ENCODE measurements at places on chromosomes 1 and 21.

- DNase-seq: no peak
Measured at GRCh38 chr21:15023776-15024175, 41.0 kb downstream of the NRIP1 start.

- peak; percentile 58 for DNase-seq
Measured at GRCh38 chr1:196063294-196063693, 544.9 kb downstream of the KCNT2 start.

DNA sequence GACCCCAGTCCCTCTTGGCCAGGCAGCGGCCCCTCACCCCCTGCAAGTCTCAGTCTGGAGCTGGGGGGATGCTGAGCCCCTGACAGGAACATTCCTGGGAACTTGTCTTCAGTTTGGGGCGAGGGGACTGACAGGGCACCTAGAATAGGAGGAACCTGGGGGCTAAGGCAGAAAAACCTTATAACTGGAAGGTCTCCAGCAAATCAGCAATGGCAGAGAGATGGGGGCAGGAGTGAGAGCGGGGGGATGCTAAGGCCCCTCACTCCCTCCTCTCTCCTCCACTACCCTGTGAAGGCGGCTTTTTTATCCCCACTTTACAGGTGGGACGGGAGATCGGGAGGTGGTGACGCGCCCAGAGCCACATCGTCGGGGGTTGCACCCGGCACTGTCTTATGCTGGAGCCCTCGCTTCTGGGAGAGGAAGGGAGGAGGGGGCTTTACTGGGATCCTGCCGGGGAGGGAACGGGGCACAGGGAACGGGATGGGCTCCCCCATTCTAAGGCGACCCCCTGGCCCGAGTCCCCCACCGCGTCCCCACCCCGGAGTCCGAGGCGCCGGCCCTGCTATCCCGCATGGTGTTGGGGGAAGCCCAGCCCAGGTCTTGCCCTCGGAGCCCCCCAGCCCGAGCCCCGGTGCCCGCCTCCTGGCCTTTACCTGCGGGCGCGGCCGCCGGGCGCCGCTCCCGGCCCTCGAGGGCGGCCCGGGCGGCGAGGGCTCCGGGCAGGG is 456 bp downstream of the COL8A2 start:
- DNase-seq: no peak

- no peak for DNase-seq
Measured at GRCh38 chr1:223052931-223053330, 90.1 kb downstream of the TLR5 start.

- DNase-seq: peak; percentile 50
Measured at GRCh38 chr1:165397944-165398343, 41.4 kb upstream of the LMX1A start.

- DNase-seq: no peak
Measured at GRCh38 chr1:25550683-25551310, 7.4 kb downstream of the LDLRAP1 start.

- DNase-seq: no peak
Measured at GRCh38 chr1:224980181-224980580, 50.7 kb downstream of the DNAH14 start.

GRCh38 chr1:7508052-7508933 is 262.8 kb upstream of the VAMP3 start:
- DNase-seq: no peak

DNA sequence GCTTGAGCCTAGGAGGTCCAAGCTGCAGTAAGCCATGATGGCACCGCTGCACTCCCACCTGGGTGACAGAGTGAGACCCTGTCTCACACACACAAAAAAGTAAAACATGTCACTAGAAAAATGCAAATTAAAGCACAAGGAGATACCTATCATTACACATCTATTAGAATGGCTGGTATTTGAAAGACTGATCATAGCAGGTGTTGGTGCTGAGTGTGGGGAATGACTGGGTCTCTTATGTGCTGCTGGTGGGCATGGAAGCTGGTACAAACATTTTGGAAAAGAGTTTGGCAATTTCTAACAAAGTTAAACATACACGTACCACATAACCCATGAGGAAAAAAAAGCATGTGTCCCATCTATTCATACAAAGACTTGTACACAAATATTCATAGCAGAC is 142.1 kb upstream of the ZBTB40 start:
- no peak for DNase-seq

- DNase-seq: no peak
Measured at GRCh38 chr21:42460391-42461184, 35.4 kb downstream of the RSPH1 start.

DNA sequence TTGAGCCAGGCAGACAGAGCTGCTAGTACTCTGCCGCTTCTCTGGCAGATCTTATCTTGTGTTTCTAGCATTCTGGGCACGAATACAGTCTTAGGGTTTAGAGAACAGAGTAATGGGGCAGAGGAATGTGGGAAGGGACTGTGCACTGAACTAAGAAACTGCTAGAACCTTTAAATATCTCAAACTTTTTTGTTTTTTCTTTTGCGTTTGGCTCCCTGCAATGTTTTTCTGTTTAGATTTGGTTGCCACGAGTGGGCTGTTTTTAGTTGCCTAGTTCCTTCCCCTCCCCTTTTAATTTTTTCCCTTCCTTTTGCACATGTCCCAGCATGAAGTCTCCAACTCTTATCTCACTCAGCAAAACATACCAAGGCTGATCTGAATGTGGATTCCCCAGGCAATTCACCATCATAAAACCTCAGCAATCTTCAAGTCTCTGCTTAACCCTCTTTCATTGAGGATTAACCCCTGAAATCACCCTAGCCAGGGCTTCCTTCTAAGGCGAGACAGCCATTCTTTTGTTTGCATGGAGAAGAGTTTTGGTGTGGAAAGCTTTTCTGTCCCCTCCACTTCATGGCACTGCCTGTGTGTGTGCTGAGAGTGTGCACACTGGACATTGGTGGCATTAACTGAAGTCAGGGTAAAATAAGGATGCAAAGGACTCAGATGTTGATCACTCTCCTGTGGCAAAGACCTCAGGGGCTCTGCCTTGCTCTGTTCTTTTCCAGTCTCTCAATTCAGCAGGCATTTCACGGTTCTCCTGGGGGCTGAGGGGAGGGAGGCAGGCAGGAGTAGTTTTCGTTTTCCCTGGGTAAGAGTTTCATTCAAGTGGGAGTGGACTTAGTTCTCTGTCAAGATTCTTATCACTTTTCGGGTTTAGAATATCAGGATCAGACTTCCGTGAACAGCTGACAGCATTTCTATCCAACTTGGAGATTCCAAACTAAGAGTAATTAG is 2.8 kb upstream of the ATF3 start:
- DNase-seq: no peak

GRCh38 chr1:108643492-108644335 is 17.2 kb downstream of the HENMT1 start:
- peak; percentile 30 for DNase-seq

DNA sequence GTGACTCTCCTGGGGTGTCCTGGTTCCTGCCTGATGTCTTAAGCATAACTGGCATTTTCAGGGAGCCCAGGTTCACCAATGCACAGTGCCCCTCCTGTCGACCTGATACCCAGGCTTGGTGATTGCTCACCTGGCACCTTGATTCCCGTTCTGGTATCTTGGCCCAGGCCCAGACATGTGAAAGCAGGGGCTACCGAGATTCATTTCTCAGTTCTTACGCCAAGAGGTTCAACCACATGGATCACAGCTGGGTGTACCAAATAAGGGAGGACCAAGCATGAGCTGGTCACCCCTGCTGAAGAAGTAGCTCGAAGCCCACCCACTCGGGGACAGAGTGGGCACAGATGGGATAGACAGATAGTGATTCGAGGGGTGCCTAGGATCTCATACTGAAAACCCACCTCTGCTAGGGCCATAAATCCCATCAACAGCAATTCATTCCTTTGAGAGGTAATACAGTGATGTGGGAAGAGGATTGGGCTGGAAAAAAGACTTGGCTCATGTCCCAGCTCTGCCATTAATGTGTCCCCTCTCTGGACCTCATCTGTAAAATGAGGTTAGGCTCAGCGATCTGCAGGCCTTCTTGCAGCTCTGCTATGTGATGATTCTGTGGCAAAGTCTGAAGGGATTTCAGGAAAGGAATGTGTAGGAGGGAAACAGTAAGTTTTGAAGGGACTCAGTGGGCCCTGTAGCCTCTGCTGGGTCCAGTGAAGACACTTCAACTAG is 2.7 kb downstream of the EPHX1 start:
- no peak for DNase-seq

DNA sequence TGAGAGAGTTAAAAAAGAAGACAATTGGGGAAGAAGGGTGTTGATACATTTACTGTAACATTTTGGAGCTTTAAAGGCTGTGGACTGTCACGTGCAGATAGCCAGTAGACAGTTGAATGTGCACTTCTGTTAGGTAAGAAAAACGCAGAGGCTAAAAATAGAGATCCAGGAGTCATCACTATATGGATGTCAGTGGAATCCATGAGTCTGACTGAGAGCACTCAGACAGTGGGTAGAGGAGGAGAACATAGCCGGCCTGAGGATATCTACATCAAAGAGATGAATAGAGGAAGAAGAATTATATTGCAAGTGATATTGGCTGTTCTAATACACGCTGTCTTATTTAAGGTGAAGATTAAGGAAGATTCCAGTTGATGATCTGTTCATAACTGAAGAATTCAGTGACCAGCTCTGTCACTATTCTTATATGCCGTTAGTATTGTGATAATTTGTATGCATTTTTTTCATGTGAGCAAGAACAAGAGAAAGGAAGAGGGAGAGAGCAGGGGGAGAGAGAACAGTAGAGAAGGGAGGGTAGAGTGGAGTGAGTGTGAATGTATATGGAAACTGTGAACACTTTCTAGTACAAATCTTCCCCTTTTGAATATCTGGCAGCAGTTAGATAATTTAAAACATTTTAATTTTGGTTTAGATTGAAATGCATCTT is 344.8 kb downstream of the CHRM3 start:
- no peak for DNase-seq

GRCh38 chr1:237851210-237851845 is 39.4 kb downstream of the ZP4 start:
- DNase-seq: peak; percentile 76

DNA sequence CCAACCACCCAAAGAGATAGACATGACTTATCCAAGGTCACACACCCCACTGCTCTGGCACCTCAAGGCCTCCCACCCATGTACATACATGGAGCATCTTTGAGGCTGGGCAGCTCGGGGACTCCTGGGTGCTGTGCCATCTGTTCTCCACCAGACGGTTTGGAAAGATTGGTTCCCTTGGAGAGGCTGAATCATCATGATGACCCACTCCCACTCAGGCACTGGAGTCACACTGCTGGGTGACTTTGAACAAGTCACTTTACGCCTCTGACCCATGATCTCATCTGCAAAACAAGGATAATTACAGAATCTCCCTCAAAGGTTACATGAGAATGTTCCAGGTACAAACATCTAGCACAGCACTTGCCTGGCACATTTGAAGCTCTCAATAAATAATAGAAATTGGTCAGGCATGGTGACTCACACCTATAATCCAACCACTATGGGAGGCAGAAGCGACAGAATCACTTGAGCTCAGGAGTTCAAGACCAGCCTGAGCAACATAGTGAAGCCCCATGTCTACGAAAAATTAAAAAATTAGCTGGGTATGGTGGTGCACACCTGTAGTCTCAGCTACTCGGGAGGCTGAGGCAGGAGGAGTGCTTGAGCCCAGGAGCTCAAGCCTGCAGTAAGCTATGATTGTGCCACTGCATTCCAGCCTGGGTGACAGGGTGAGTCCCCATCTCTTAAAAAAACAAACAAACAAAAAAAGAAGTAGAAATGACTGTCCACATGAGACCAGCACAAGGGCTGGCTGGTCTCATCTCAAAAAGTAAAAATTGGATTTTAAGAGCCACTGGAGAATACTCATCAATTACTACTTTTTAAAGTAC is 74.9 kb downstream of the RRAGC start:
- no peak for DNase-seq

GRCh38 chr1:220775240-220775853 is 11.4 kb upstream of the MTARC1 start:
- DNase-seq: peak; percentile 71

DNA sequence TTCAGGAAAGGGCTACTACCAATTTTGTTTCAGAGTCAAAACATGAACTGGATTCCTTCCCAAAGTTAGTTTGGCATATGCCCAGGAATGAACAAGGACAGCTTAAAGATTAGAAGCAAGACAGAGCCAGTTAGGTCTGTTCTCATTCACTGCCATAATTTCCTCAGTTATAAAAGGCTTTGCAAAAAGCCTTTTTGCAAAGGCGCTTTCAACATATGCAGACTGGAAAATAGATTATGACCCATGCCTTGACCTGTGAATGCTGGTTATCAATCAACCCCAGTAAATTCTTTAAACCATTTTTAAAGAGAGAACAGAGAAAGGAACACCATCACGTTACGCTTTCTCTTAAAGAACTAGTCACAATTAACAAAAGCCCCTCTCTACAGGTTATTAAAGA is 1.7 kb upstream of the FRRS1 start:
- no peak for DNase-seq

- peak; percentile 30 for DNase-seq
Measured at GRCh38 chr1:6384962-6385361, 8.6 kb downstream of the ACOT7 start.

GRCh38 chr1:177517546-177517945 is 346.8 kb downstream of the BRINP2 start:
- no peak for DNase-seq

- DNase-seq: peak; percentile 71
Measured at GRCh38 chr1:204147406-204148383, 4.1 kb downstream of the ETNK2 start.

GRCh38 chr1:154145986-154146385 is 8.9 kb downstream of the NUP210L start:
- DNase-seq: no peak

- DNase-seq: no peak
Measured at GRCh38 chr21:25859235-25859929, 124.6 kb downstream of the GABPA start.

GRCh38 chr21:46604329-46604974 is 430 bp downstream of the S100B start:
- DNase-seq: no peak

- DNase-seq: no peak
Measured at GRCh38 chr1:247386217-247386616, 29.8 kb upstream of the NLRP3 start.

- no peak for DNase-seq
Measured at GRCh38 chr1:245074898-245075297, 79.9 kb upstream of the KIF26B start.

DNA sequence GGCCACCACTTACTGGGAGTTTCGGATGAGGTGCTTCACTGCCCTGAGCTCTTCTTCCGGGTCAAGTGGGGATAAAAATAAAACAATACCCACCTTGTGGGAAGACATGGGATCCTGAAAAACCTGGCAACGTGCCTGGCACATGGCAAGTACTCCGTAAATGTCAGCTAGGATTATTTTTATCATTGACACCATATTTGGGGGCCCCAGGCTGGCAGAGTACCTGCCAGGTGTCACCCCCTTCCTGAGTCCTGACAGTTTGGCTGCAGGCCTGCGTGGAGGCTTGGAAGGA is 9.2 kb upstream of the EPHA2 start:
- no peak for DNase-seq

GRCh38 chr21:45032332-45032731 is 42.0 kb upstream of the ADARB1 start:
- DNase-seq: no peak

All from COLO829 (cell line).